AG08395 (cell line): ENCODE measurements at places on chromosomes 12 and 14.
A peak's percentile ranks its signal among the peaks of the same experiment; 100 is the strongest.

- no peak for DNase-seq
Measured at GRCh38 chr14:95951359-95951758, 74.7 kb downstream of the TUNAR start.

DNA sequence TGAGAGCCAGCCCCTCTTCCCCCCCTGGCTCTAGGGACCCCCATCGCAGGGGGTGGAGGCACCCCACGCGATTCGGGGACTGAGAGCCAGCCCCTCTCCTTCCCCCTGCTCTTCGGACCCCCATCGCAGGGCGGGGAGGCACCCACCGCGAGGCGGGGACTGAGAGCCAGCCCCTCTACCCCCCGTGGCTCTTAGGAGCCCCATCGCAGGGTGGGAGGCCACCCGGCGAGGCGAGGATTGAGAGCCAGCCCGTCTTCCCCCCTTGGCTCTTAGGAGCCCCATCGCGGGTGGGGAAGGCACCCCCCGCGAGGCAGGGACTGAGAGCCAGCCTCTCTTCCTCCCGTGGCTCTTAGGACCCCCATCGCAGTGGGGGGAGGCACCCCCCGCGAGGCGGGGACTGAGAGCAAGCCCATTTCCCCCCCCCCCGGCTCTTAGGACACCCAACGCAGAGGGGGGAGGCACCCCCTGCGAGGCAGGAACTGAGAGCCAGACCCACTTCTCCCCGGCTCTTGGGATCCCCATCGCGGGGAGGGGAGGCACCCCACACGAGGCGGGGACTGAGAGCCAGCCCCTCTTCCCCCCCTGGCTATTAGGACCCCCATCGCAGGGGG lies 45.6 kb downstream of the DDX11 start:
- no peak for DNase-seq

- peak; percentile 24 for DNase-seq
Measured at GRCh38 chr12:115598871-115599811, 678.4 kb downstream of the MED13L start.

DNA sequence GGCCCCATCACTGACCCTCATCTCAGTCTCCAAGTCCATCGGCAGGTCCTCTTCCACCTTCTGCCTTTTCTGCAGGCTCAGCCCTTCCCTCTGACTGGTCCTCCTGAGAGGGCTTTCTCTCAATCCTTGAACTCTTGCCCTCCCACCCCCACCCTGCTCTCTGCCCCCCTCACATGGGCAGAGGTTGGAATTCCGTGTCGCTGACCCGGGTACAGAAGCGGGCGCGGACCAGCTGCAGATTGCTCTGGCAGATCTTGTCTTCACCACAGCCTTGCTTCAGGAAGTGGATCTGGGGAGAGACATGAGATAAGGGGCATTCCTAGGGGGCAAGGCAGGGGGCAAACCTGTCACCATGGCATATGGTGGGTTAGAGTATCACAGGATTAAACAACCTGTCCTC lies 12.4 kb downstream of the ITGA7 start:
- no peak for DNase-seq

GRCh38 chr12:115216301-115216700 lies 532.3 kb upstream of the TBX3 start:
- DNase-seq: no peak

DNA sequence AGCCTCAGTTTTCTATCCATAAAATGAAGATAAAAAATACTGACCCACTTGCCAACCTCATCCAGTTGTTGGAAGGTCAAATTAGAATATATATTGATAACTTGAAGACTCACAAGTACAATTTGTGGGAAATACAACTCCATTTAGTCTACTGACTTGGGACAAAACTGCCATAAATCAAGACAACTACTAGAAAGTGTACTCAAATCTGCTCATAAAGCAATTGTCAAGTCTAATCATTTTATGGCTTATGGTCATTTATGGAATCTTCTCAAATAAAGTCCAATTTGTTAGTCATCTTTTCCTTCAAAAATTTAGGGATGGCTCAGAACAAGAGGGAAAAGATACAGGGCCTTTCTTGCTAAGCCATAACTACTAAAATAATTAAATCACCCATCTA lies 7.0 kb downstream of the BTG1 start:
- no peak for DNase-seq

GRCh38 chr12:115916910-115917668 lies 360.4 kb downstream of the MED13L start:
- peak; percentile 61 for DNase-seq
